Activated naive CD8-positive, alpha-beta T cell treated with anti-CD3 and anti-CD28 coated beads, Interleukin-2, amount 50 U/mL, for 24 hours (primary cell): ENCODE measurements at places on chromosomes 6 and 20.

- H3K4me3 ChIP-seq = no peak overlapping the region
- no peaks in the 10 kb centered on the region for H3K4me1 ChIP-seq
- no peaks in the 10 kb centered on the region for H3K27me3 ChIP-seq
- H3K27ac ChIP-seq = no peak overlapping the region
- no peaks in the 10 kb centered on the region for H3K36me3 ChIP-seq
Measured at GRCh38 chr6:70547313-70547712, 19.4 kb upstream of the SDHAF4 start.

GRCh38 chr6:41571021-41571780 lies 25.0 kb downstream of the FOXP4 start:
- no peak overlapping the region for H3K4me3 ChIP-seq
- no peaks in the 10 kb centered on the region for H3K27me3 ChIP-seq
- H3K36me3 ChIP-seq = peaks cover 5% of the 10 kb centered on the region

DNA sequence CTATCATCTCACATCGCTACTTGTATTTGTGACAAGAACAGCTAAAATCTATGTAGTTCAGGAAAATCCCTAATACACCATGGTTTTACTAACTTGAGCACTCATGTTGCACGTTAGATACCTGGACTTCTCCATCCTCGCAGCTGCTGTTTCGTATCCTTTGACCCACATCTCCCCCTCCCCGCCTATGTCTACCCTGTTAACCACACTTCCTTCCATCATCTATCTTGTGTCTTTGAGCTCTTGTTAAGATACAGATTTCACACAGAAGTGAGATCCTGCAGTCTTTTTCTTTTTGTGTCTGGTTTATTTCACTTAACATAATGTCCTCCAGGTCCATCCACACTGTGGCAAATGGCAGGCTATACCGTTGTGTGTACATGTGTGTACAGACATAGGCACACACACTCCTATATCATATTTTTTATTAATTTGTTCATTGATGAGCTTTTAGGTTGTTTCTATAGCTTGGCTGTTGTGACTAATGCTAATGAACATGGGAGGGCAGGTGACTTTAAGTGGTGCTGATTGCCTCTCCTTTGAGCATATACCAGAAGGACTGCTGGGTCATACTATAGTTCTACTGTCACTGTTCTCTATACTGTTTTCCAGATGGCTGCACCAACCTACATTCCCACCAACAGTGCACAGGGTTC lies 117.8 kb downstream of the WDR27 start:
- H3K36me3 ChIP-seq = peaks cover 15% of the 10 kb centered on the region
- peaks cover 27% of the 10 kb centered on the region for H3K4me1 ChIP-seq
- no peak for DNase-seq

DNA sequence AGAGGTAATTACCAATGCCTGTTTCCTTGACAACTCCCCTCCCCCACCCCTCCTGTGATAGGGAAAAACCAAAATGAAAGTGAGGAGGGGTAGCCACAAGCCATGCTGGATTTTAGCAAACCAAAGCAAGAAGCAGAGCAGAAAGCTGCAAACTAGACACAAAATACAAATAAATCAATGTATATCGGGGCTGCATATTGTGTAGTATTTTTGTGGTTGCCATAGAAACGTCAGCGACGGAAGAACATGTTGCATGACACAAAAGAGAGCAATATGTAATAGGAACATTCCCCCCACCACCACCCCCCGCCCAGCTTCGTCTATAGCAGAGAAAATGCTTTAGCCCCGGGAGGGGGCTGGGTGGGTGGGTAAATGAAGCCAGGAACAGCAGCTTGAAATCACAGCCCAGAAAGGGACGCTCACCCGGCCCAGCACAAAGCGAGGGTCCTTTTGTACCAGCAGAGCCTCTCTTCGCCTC lies 548 bp downstream of the AGPAT4 start:
- H3K4me1 ChIP-seq = peaks cover 21% of the 10 kb centered on the region
- H3K4me3 ChIP-seq = peak overlapping the region; percentile 83
- peaks cover 2% of the 10 kb centered on the region for H3K36me3 ChIP-seq
- DNase-seq = peak; percentile 20
- H3K27ac ChIP-seq = peak overlapping the region; percentile 69

DNA sequence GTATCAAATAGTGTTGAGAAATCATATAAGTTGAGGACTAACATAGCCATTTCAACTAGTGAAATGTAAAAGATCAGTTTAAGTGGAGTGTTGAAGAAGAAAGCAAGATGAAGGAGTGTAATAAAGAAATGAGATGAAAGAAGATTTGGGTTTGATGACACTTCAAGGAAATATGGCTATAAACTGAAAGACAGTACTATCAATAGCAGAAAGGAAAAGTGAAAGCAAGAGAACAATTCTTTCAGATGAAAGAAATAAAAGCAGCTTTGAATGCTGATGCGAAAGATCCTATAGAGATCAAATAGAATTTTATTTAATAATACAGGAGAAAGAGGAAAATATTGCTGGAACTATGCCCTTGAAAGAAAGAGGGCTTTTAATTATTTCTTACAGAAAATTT lies 92.8 kb upstream of the PRSS16 start:
- H3K27ac ChIP-seq = peak overlapping the region; percentile 53
- DNase-seq = no peak
- H3K4me3 ChIP-seq = peak overlapping the region; percentile 56

- H3K27ac ChIP-seq = peak overlapping the region; percentile 36
- no peaks in the 10 kb centered on the region for H3K27me3 ChIP-seq
- DNase-seq = no peak
Measured at GRCh38 chr6:26468829-26469228, 11.1 kb downstream of the BTN2A1 start.

GRCh38 chr6:157597461-157598312 lies 216.7 kb downstream of the ZDHHC14 start:
- H3K4me3 ChIP-seq = no peak overlapping the region
- no peak overlapping the region for H3K27ac ChIP-seq
- no peaks in the 10 kb centered on the region for H3K36me3 ChIP-seq
- H3K27me3 ChIP-seq = peaks cover 2% of the 10 kb centered on the region

- H3K4me3 ChIP-seq = no peak overlapping the region
- H3K36me3 ChIP-seq = no peaks in the 10 kb centered on the region
- no peak for DNase-seq
- no peaks in the 10 kb centered on the region for H3K4me1 ChIP-seq
Measured at GRCh38 chr20:61765081-61765870, 300.4 kb downstream of the TAF4 start.

DNA sequence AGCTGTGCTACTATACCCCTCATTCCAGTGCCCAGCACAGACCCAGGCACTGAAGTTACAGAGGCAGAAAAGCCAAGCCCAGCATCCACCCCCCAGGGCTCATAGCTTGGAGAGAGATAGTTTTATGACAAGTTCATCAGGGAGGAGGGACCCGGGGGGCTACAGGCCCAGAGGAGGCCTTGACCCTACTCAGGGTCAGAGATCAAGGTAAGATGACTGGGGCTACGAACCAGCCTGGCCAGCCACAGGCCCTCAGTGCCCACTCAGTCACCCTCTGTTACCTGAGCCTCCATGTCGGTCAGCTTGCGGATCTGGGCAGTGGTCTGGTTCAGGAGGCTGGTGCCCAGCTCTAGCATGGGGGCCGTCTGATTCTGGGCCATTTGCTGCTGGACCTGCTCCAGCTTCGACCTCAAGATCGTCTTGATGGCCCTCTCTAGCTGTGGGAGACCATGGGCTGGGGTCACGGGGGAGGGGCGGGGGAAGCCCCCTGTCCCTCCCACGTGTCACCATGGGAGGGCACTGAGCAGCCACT lies 26.1 kb downstream of the ANGPT4 start:
- H3K27ac ChIP-seq = no peak overlapping the region
- DNase-seq = no peak
- H3K4me3 ChIP-seq = no peak overlapping the region
- H3K36me3 ChIP-seq = no peaks in the 10 kb centered on the region

DNA sequence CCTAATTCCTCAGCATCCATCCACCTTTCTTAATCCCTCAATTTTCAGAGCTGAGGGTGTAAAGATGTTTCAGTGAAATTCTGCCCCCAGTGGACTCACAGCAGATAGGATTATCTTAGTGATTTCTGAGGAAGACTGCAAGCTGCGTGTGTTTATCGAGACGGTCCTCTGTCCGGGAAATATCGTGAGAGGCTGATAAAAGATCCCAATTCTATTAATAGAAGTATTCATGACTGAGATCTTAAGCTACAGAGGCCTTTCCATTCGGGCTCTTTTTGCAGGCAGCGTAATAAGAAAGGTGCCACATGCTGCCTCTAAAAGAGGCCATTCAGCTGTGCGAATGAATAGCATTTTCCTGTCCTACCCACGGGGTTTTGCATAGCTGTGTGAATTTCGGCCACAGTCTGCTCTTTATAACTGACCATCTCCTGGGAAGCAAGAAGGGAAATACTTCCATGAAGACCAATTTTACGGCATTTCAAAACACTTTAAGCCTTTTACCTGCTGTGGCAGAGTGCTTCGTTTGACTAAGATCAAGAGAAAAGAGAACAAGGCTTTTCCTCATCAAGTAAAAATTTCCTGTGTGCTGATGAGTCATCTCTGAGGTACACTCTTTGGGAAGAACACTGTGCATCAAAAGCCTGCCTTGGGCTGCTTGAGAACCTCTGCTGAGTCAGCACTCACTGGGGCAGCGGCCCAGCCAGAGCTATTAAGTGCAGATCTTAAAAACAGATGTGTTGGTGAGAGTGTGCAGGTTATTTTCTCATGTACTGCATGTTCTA lies 208.8 kb downstream of the ARHGAP18 start:
- no peak for DNase-seq
- H3K27me3 ChIP-seq = no peaks in the 10 kb centered on the region
- H3K4me1 ChIP-seq = peaks cover 70% of the 10 kb centered on the region
- H3K4me3 ChIP-seq = no peak overlapping the region

GRCh38 chr6:43907789-43908472 lies 137.9 kb downstream of the VEGFA start:
- H3K4me1 ChIP-seq = no peaks in the 10 kb centered on the region
- H3K27ac ChIP-seq = no peak overlapping the region
- no peak for DNase-seq

DNA sequence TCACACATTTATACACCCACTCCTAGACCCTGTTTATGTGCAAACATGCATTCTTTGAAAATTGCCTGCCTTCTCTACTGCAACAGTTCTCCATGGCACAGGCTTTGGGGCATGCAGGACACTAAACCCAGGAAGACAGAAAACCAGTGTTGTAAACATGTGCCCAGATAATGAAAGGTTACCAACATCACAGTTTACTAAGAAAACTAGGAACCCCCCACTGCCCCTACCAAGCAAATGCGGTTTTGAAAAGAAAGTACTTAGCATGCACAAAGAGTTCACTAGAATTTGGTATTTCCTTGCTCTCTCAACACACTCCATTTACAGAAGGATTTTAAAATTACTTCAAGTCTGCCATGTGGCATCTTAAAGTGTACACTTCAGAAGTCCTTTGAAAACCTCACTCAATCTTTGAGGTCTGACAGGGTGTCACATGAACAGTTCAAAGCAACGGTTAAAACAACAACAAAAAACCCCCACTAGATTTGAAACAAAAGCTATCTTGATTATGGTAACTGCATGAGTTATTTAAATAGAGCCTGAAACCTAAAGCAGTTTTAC lies 245.0 kb downstream of the GMPR start:
- peak overlapping the region; percentile 94 for H3K27ac ChIP-seq
- no peak for DNase-seq
- peaks cover 21% of the 10 kb centered on the region for H3K36me3 ChIP-seq
- peak overlapping the region; percentile 39 for H3K4me3 ChIP-seq

GRCh38 chr20:62900692-62901584 lies 25.4 kb downstream of the DIDO1 start:
- no peak overlapping the region for H3K4me3 ChIP-seq
- DNase-seq = no peak
- peaks cover 41% of the 10 kb centered on the region for H3K4me1 ChIP-seq
- H3K36me3 ChIP-seq = peaks cover 37% of the 10 kb centered on the region
- no peak overlapping the region for H3K27ac ChIP-seq
- no peaks in the 10 kb centered on the region for H3K27me3 ChIP-seq

DNA sequence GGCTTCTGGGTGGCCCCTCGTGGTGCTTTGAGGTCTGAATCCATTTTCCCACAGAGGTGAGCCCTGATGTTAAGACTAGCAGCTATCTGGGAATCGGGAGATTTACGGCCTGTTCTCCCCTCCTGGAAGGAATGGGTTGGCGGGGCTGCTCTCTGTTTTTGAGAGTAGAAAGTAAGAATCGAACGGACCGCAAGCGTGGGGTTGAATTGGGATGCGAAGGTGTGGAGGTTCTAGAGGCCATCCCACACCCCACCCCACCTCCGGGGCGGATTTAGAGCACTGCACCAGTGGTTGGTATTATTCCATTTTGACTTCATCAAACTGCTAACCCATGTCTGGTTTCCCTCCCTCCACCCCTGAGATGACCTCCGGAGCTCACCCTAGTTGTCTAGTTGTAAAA lies 11.5 kb downstream of the PYGB start:
- peaks cover 32% of the 10 kb centered on the region for H3K4me1 ChIP-seq
- H3K27me3 ChIP-seq = no peaks in the 10 kb centered on the region
- peak overlapping the region; percentile 12 for H3K4me3 ChIP-seq
- peaks cover 24% of the 10 kb centered on the region for H3K36me3 ChIP-seq

- peak overlapping the region; percentile 99 for H3K27ac ChIP-seq
- peak overlapping the region; percentile 70 for H3K4me3 ChIP-seq
- H3K27me3 ChIP-seq = no peaks in the 10 kb centered on the region
- peak; percentile 66 for DNase-seq
- H3K36me3 ChIP-seq = no peaks in the 10 kb centered on the region
- H3K4me1 ChIP-seq = peaks cover 100% of the 10 kb centered on the region
Measured at GRCh38 chr6:42390228-42390934, 61.3 kb downstream of the TRERF1 start.

GRCh38 chr6:32045811-32046449 lies 7.7 kb downstream of the CYP21A2 start:
- no peaks in the 10 kb centered on the region for H3K27me3 ChIP-seq
- H3K27ac ChIP-seq = no peak overlapping the region
- no peak for DNase-seq

- H3K27me3 ChIP-seq = no peaks in the 10 kb centered on the region
- no peak for DNase-seq
- H3K4me3 ChIP-seq = no peak overlapping the region
- H3K4me1 ChIP-seq = no peaks in the 10 kb centered on the region
- H3K27ac ChIP-seq = no peak overlapping the region
Measured at GRCh38 chr20:14568701-14569100, 231.3 kb upstream of the FLRT3 start.

DNA sequence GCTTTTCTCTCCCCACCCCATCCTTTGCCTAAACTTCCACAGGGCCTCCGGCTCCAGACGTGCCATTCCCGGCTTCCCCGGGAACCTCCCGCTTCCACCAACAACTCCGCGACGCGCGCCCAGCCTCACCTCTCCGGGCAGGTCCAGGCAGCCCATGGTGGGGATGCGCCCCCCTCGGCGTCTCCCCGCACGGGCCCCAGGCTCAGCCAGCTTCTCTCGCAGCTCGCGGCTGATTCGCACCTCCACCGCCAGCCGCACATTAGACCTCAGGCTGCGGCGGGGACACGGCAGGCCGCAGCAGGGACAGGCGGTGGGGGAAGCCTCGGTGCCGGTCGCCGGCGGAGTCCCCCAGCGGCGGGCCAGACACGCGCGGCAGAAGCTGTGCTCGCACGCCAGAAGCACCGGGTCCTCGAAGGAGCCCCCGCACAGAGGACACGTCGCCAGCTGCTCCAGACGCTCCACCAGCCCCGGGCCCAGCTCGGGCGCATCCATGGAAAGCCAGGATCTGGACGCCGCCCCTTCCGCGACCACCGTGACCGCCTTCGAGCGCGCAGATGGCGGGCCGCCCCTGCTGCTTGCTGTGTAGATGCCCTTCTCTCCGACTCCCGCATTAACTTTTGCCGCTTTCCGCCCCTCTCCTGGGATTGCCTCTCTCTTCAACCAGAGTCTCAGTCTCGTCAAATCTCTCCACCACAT lies at the start of gene RNF39:
Gene RNF39 (minus strand): TSS at position 676 of the 696 bp plus-strand sequence. CDS start 184 bp downstream, at position 492.
- peaks cover 5% of the 10 kb centered on the region for H3K36me3 ChIP-seq
- DNase-seq = no peak
- no peak within 1 kb of the TSS for H3K27ac ChIP-seq
- peak within 1 kb of the TSS; percentile 48 for H3K4me3 ChIP-seq
